ENCODE measurements at places on chromosomes 4 and X. TPM values are rescaled to one million over a fixed set of nuclear protein-coding genes. Genes with fewer than 3 reads are reported as not detected.

- DNase-seq, result no peak
These were observed 28.5 kb upstream of the CRMP1 start for GRCh38 chr4:5921101-5921980.

Gene ATXN3L
- total RNA-seq, result not detected

- DNase-seq, result no peak
These were observed 3.6 kb upstream of the CXCL1 start for GRCh38 chr4:73865431-73866096.

DNA sequence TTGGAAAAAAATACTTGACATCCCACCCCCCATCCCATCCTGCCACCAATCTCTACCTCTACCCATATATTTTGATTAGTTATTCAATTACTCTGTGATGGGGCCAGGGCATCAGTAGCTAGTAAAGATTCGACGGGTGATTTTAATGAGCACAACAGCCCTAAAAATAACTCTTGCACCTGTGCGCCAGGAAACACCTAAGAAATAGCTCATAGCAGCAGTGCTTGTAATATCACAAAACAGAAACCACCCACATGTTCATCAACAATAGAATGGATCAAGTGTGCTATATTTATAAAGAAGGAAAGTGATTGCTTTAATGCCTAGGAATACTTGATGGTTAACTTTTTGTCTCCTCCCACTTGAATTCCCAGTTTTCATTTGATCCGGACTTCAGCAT, 225.6 kb upstream of the LCORL start:
- no peak for DNase-seq

Gene CSAG1
- 5.1 TPM for total RNA-seq

DNA sequence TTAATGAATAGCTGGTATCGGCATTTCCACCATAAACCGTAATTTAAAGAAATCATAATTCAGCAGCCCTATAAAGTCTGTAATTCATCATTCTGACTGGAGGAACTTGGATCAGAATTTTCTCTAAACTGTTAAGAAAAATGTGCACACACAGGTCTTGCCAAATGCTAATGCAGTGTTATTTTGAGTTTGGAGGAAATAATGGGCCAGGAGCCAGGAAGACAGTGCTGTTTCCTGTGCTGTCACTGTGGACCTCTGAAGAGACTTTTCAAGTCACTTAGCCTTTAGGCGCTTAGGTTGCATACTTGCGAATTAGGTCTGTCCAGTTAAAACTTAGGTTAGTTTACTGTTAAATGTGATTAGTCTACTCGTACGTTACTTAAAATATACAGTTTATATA, 137.5 kb upstream of the ANXA3 start:
- DNase-seq, result no peak

GRCh38 chr4:6961496-6962210, 52.0 kb downstream of the TBC1D14 start:
- no peak for DNase-seq

- no peak for DNase-seq
These were observed 115.7 kb upstream of the FAM9B start for GRCh38 chrX:9149501-9150245.

Gene MTM1
- 17.8 TPM for total RNA-seq

Gene SSX2
- total RNA-seq, result not detected

- no peak for DNase-seq
These were observed 1306.8 kb downstream of the STIM2 start for GRCh38 chr4:28167411-28167810.

DNA sequence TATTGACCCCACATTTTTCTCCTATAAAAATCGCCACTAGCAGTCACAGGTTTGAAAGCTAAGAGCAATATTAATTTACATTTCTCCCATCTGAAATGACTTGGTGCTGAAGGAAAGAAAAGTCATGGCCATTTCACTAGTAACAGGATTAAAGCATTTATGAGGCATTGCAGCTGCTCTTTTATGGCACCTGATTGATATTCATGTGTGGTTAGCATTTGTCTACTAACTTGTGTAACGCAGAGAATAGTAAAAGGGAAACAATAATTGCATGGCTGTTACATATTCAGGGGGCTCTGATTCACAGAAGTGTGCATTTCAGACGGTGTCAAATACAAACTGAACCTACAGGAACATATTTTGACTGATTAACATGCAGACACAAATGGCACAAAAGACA, 5.2 kb downstream of the PCDH19 start:
- DNase-seq, result no peak

- DNase-seq, result no peak
These were observed 38.3 kb downstream of the LHFPL1 start for GRCh38 chrX:112641449-112641848.

DNA sequence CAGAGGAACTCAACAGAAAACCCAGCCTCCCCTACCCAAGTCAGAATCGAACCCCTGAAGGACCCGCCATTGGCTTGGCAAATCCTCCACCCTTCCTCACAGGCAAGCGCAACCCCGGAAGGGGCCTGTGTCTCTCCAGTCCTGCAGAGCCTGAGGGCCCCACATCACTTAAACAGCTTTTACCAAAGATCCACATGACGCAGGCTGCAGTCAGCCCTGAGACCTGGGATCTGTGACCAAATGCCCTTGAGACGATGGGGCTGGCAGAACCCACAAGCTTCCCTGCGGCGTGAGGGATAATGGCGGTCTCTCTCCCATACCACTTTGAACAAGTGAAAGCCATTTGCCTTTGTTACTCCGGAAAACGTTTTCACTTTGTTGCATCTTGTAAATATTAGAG, 54.9 kb downstream of the ACOX3 start:
- no peak for DNase-seq

GRCh38 chrX:117969782-117970181, 146.8 kb downstream of the KLHL13 start:
- no peak for DNase-seq

GRCh38 chr4:89563431-89563830, 255.8 kb upstream of the GPRIN3 start:
- no peak for DNase-seq

DNA sequence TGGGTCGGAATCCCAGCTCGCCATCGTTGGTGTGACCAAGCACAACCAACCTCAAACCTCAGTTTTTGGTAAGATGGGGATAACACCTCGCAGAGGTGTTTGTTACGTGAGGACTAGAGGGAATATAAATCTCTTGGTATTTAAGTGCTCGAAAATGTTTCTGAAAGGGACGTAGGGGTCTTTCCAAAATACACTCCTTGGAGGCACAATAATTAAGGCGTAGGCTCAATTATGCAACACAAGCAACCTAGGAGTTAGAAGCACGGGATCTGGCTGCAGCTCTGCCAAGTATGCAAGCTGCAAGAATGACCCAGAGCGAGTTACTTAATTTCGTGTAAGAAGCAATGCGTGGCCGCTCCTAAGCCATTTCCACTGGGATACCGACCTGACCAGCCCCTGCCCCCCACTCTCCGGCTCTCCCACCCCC, 552 bp downstream of the ADH5 start:
- DNase-seq, result no peak

DNA sequence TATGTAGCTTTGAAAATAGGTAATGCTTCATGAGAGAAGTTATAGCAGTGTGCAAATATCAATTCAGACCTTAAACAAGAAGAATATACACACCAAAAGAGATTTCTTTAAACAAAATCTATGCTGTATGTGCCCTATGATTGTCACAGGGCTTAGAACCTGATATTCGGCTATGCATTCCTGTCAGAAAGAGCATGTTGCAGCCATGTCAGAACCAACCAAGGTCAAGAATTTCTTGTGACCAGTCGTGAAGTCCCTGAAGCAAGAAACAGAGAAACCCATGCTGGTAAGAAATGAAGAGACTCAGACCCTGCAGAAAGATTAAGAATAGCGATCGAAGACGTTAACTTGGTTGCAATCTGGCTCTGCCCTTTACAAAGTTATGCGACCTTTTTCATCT, 210.3 kb upstream of the SPIN4 start:
- no peak for DNase-seq

GRCh38 chr4:92012899-92013867, 290.6 kb upstream of the GRID2 start:
- DNase-seq, result peak; percentile 21

- no peak for DNase-seq
These were observed 1123.7 kb upstream of the POU3F4 start for GRCh38 chrX:82384401-82384800.

DNA sequence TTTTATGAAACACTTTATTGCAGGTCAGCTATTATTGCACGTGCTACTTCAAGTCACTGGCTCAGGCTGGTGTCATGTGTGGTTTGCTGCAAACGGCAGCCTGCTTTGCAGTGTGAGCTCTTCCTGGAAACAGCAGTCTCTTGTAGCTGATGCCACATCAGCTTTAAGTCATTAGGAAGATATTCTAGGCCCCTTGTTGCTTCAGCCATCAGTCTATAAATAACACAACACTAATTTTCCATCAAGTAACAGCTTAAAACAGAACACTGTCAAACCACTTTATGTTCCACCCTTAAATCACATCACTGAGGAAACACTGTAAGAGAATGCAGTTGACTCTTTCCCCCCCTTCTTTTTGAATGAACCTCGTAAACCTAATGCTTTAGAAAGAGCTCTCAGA, 93.8 kb downstream of the GATB start:
- DNase-seq, result no peak

Gene ELF2
- 48.0 TPM for total RNA-seq

DNA sequence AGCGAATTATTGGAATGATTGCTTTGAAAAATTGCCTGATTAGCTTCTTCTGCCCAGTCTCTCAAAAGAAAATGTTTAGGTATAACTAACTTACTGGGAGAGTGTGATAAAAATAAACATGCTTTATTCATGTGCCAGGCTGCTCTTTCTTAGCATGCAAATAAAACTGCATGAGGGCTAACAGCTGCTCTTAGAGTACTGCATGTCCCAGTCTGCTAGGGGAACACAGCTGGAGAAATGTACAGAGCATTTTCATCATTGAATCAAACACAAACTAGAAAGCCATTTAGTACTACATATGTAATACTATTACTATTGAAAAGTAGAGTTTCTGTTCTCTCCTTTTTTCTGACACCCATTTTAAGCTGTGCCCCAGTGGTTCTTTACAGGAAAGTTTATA, 726.0 kb downstream of the GRID2 start:
- DNase-seq, result no peak
